Aorta (tissue), 5 donors: ENCODE measurements at places on chromosomes 5 and 9. TPM values are rescaled to one million over a fixed set of nuclear protein-coding genes. Genes with fewer than 3 reads are reported as not detected.

The ALDOB gene
- not detected for total RNA-seq

The EEIG1 gene
- 41.4 TPM for total RNA-seq

The GABRA1 gene
- not detected for total RNA-seq

The JAKMIP2 gene
- total RNA-seq = 0.42 TPM

The PTGER4 gene
- 10.0 TPM for total RNA-seq
